Nephron progenitor cell (in vitro differentiated cells): ENCODE measurements at places on chromosomes 1 and 21.

DNA sequence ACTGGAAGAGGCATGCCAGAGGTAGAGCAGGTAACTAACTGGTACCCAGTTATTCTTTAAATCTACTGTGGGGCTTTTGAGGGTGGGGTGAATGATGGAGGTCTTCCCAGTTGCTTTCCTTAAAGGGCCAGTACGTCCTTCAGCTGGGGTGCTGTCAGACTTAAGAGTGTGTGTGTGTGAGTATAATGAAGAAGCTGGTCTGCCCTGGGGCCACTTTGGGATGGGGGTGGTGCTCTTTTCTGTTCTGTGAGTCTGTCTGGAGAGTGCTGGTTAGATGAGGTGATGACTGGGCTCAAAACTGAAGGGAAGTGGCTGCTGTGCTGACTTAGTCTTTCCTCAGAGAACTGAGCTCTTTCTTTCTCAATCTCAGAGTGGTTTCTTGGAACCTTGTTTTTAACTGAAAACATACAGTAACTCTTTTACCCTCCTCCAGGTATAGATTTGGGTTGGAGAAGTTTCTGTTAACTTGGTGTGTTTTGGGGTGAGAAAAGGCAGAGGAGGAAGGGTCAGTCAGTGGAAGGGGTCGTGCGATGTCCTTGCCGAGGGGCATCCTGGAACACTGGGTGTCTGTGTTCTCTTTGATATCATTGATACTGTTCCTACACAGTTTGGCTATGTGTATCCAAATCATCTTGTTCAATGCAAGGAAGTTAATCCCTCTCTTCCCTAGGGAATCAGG is 746 bp downstream of the MACF1 start:
- DNase-seq = no peak
- peak overlapping the region; percentile 96 for H3K27ac ChIP-seq
- peaks cover 19% of the 10 kb centered on the region for H3K36me3 ChIP-seq
- H3K4me1 ChIP-seq = peaks cover 35% of the 10 kb centered on the region
- H3K4me3 ChIP-seq = peak overlapping the region; percentile 70

DNA sequence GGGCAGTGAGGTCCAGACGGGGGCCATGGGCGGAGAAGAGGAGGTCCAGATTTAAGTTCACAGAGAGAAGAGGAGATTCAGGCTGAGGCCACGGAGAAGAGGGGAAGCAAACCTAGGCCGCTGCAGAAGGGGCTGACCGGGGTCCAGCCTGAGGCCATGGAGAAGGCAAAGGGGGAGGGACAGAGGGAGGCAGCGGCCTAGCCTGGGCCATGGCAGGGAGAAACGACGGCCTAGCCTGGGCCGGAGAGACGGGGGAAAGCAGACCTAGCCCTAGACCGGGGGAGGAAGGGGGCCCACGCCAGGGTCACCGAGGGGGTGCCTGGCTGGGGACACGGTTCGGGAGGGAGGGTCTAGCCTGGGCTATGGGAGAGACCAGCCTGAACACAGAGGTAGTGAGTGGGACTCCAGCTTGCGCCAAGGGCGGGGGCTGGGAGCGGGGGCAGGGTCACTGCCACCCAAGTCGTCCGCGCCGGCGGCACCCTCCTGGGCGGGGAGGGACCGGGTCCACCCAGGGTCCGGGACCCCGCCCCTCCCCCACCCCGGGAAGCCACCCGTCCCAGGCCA is 459 bp downstream of the CAPZB start:
- H3K27ac ChIP-seq = peak overlapping the region; percentile 94
- H3K27me3 ChIP-seq = peaks cover 4% of the 10 kb centered on the region
- peak; percentile 53 for DNase-seq
- peaks cover 5% of the 10 kb centered on the region for H3K36me3 ChIP-seq
- H3K4me3 ChIP-seq = peak overlapping the region; percentile 97
- H3K4me1 ChIP-seq = peaks cover 66% of the 10 kb centered on the region

DNA sequence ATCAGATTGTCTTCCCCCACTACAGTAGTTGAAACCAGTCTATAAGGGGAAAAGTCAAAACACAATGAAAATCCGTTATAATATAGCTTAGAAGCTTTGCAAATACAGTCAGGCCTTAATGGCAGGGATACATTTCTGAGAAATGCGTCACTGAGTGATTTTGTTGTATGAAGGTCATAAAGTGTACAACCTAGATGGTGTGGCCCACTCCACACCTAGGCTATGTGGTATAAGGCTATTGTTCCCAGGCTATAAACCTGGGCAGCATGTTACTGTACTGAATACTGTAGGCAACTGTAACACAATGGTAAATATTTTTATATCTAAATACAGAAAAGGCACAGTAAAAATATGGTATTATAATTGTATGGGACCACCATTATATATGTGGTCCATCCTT is 188.0 kb upstream of the L1TD1 start:
- H3K36me3 ChIP-seq = no peaks in the 10 kb centered on the region
- H3K27me3 ChIP-seq = peaks cover 3% of the 10 kb centered on the region
- H3K4me1 ChIP-seq = no peaks in the 10 kb centered on the region
- H3K27ac ChIP-seq = no peak overlapping the region
- no peak for DNase-seq

DNA sequence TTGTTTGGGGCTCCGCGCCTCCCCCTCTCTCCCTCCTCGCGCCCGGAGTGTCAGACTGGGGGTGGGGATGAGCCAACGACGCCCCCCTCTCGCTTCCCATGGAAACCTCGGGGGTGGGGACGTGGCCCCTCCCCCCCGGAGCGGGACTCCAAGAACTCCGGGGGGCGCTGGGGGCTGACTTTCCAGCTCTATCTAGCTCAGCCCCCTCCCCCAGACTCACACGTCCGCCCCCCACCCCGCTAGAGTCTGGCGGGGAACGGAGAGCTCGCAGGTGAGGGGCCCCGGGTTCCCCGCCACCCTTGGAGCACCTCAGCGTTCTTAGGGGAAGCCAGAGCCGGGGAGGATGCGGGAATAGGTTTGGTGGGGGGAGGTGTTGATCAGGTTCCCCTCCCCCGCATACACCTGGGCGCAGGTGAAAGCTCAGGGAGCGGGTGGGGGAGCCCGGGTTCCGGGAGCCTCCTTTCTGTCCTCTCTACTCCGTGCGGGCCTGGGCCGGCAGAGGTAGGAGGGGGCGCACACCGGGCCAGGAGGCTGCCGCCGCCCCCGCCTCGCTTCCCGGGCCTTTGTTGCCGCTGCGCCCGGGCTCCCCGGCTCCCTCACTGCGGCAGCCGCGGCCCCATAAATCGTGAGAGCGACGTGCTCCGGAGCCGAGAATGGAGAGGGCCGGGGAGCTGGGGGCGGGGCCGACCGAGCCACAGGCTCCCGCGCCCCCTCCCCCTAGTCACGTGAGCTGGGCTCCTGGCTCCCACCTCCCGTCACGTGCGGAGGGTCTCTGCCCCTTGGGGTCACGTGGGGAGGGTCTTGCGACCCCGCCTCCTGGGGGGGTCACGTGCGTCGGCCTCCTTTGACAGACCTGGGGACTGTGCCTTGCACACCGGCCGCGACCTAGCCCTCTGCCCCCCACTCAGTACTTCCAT is 1.9 kb downstream of the EFNA3 start:
- H3K4me1 ChIP-seq = peaks cover 70% of the 10 kb centered on the region
- H3K4me3 ChIP-seq = peak overlapping the region; percentile 95
- H3K36me3 ChIP-seq = no peaks in the 10 kb centered on the region
- H3K27me3 ChIP-seq = peaks cover 14% of the 10 kb centered on the region
- H3K27ac ChIP-seq = no peak overlapping the region
- peak; percentile 95 for DNase-seq

DNA sequence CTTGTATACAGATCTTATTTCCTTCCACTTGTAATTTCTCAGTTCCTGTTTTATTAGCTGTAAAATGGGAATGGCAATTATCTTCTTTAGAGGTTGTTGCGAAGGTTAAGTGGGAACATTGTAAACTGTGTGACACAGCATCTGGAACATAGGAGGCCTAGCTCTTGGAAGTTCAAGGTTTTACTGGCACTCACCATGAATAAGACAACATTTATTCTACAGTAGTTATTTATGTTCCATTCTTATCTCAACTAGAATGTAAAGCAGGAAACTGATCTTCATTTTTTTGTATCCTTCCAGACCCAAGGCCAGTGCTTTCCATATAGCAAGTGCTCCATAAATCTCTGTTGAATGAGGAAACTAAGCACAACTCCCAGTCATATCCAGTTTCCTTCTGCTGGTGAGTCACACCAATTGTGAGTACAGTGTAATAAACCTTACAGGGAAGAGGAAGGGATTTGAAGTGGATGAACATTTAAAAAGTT is 1.4 kb downstream of the BCL10 start:
- H3K4me1 ChIP-seq = peaks cover 38% of the 10 kb centered on the region
- H3K4me3 ChIP-seq = peak overlapping the region; percentile 88
- DNase-seq = no peak

GRCh38 chr1:172122381-172122780 is 281.1 kb downstream of the DNM3 start:
- H3K4me3 ChIP-seq = no peak overlapping the region
- no peak overlapping the region for H3K27ac ChIP-seq
- peaks cover 24% of the 10 kb centered on the region for H3K4me1 ChIP-seq
- H3K27me3 ChIP-seq = peaks cover 4% of the 10 kb centered on the region
- DNase-seq = no peak

DNA sequence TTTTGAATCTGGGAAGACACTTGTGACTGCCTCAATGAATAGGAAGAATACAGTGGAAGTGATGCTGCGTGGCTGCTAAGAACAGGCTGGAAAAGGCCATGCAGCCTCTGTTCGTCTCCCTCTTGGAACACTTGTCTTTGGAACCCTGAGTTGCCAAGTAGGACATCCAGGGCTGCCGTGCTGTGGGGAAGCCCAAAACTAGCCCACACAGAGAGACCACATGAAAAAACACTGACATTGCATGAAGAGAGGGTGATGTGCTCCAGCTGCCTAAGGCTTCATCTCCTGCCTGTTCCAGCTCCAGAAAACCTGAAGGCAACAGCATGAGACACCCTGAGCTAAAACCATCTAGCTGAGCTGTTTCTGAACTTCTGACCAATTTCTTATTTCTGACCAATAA is 61.1 kb upstream of the GNG4 start:
- H3K36me3 ChIP-seq = no peaks in the 10 kb centered on the region
- H3K4me3 ChIP-seq = no peak overlapping the region
- H3K27me3 ChIP-seq = no peaks in the 10 kb centered on the region
- H3K27ac ChIP-seq = no peak overlapping the region
- H3K4me1 ChIP-seq = peaks cover 7% of the 10 kb centered on the region
- DNase-seq = no peak

DNA sequence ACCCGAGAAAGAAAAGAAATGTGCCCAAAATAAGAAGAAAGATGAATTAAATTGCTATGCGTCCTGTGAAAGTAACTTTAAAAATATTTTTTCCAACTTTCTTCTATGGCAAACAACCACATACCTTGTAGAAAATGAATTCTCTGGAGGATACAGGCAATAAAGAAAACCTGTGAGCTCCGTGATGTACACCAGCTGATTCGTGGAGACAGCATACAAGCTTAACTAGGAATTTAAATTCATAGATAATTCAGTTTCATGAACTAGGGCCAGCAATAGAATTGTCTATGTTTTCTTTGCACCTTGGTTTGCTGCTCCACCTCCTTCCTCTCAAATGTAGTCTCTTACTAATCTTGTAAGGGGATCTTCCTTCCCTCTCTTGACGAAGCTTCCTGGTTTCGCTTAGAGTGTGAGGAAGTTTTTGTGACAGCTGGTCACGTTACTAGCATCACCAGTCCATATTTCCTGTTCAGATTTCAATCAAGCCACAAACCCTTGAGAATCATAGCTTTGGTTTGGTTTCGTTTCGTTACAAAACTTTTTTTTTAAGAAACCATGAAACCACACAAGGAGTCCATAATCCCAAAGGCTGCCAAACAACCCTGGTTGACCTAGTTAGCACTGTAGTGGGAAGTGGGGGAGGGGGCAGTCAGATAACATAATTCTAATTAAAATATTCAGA is 35.8 kb downstream of the GREM2 start:
- no peaks in the 10 kb centered on the region for H3K36me3 ChIP-seq
- peak overlapping the region; percentile 86 for H3K27ac ChIP-seq
- no peak overlapping the region for H3K4me3 ChIP-seq
- no peaks in the 10 kb centered on the region for H3K27me3 ChIP-seq

GRCh38 chr1:227775841-227776240 is 39.6 kb upstream of the PRSS38 start:
- no peak overlapping the region for H3K4me3 ChIP-seq
- peaks cover 11% of the 10 kb centered on the region for H3K4me1 ChIP-seq
- peaks cover 12% of the 10 kb centered on the region for H3K36me3 ChIP-seq
- no peak overlapping the region for H3K27ac ChIP-seq
- no peak for DNase-seq

DNA sequence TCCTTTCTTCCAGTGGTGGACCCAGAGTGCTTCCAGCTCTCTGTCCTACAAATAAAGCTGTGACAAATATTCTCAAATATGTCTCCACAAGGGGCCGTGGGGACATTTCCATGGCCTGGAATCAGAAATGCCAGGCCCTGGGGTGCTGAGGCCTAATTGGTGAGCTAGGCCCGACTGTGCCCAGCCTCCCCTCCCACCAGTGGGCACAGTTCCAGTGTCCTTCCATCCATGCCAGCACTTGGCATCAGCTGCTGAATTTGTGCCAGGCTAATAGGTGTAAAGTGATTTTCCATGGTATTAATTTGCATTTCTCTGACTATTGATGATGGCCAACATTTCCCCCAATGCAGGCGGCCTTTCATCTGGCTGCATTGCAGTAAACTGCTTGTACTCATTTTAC is 48.5 kb upstream of the B3GALT5 start:
- no peaks in the 10 kb centered on the region for H3K36me3 ChIP-seq
- H3K4me1 ChIP-seq = no peaks in the 10 kb centered on the region
- H3K27me3 ChIP-seq = peaks cover 7% of the 10 kb centered on the region
- DNase-seq = no peak
- no peak overlapping the region for H3K27ac ChIP-seq

GRCh38 chr1:59104191-59104760 is 192.6 kb upstream of the FGGY start:
- no peaks in the 10 kb centered on the region for H3K27me3 ChIP-seq
- DNase-seq = no peak
- no peak overlapping the region for H3K27ac ChIP-seq
- H3K4me1 ChIP-seq = peaks cover 16% of the 10 kb centered on the region
- H3K4me3 ChIP-seq = no peak overlapping the region

DNA sequence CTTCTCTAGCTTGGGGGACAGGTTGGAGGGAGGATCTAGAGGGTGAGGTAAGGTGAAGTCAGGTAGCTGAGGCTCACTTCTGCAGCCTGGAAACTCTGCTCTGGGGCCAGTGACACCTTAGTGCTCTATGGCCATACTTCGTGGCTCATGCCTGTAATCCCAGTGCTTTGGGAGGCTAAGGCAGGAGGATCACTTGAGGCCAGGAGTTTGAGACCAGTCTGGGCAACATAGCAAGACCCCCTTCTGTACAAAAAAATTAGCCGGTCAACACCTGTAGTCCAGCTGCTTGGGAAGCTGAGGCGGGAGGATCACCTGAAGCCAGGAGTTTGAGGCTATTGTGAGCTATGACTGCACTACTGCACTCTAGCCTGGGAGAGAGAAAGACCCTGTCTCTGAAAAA is 5.8 kb downstream of the LMNA start:
- peak overlapping the region; percentile 44 for H3K27ac ChIP-seq
- peaks cover 8% of the 10 kb centered on the region for H3K27me3 ChIP-seq
- peaks cover 65% of the 10 kb centered on the region for H3K4me1 ChIP-seq
- H3K36me3 ChIP-seq = peaks cover 13% of the 10 kb centered on the region
